ENCODE measurements at places on chromosomes 2 and 18.

- DNase-seq, result no peak
These were observed 116.9 kb downstream of the C1D start for GRCh38 chr2:67945940-67946339.

DNA sequence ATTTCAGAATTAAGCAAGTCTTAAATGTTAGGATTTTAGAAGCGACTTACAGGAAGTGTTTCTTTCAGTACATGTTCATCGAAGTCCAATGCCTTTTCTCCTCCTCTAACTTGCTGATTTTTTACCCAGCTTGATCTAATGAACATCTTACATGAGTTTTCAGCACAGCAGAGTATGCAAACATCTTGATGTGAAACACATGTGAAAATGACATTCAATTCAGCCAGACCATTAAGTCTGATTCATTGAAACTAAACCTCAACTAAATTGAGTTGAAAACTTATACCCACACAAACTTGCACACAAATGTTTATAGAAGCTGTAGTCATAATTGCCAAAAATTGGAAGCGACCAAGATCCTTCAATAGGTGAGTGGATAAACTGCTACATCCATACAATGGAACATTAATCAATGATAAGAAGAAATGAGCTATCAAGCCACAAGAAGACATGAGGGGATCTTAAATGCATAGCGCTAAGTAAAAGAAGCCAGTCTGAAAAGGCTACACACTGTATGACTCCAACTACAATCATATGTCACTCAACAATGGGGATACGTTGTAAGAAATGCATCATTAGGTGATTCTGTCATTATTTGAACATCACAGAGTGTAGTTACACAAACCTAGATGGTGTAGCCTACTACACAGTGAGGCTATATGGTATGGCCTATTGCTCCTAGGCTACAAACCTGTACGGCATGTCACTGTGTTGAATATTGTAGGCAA is 18.5 kb downstream of the PSTPIP2 start:
- DNase-seq, result no peak

GRCh38 chr2:163987175-163987940 is 251.6 kb upstream of the FIGN start:
- DNase-seq, result no peak

DNA sequence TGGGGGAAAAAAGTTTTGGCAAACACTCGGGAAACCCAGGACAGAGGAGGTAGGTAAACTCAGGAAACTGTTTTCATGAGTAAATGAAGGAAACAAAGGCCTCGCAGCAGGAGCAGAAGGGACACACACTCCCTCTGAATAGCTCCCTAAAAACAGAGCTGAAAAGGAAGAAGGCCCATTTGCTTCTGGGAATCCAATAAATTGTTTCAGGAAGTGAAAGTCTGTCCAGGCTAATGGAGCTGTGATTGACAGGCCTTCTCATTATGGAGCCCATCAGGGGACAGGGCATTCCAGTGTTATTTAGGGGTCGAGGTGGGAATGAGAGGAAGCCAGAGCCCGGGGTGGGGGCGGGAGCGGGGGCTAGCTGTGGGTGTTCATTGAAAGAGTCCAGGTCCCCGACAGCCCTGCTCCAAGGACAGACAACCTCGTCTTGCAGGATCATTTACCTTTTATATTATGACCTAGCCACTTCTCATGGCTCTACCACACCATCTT is 81.2 kb downstream of the GBX2 start:
- no peak for DNase-seq

DNA sequence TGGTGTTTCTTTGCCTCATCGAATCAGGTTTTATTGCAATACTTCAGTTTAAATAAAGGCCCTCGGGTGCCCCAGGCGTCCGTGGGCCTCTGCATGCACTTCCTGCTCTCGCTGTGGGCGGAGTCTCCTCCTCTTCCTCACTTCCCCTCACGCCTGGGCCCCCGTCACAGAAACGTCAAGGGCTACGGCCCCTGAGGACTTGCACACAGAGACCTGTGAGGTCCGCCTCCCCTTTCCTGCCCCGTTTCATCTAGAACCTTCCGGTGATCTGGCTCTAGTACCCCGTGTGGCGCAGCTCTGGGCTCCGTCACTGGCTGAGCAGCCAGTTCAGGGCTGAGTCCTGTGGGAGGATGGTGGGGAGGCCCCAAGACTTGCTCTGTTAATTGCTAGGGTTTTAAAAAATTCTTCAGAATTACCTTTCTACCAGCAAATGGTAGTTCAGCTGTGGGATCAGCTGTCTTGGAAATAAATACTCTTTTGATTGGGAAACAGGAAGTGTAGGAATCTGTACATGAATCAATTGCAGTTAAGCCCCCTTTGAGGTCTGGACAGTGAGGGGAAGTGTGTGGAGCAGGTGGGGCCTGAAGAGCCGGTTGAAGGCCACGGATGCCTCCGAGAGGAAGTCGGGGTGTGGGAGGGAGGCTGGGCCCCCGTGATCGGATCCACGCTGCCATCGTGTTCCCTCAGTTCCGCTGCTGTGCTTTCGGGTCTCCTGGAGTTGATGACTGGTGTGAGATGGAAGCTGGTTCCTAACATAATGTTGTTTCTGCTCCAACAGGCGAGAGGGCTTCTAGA is 10.2 kb downstream of the NFATC1 start:
- peak; percentile 86 for DNase-seq

GRCh38 chr18:76075777-76076176 is 419.3 kb downstream of the ZNF516 start:
- no peak for DNase-seq

DNA sequence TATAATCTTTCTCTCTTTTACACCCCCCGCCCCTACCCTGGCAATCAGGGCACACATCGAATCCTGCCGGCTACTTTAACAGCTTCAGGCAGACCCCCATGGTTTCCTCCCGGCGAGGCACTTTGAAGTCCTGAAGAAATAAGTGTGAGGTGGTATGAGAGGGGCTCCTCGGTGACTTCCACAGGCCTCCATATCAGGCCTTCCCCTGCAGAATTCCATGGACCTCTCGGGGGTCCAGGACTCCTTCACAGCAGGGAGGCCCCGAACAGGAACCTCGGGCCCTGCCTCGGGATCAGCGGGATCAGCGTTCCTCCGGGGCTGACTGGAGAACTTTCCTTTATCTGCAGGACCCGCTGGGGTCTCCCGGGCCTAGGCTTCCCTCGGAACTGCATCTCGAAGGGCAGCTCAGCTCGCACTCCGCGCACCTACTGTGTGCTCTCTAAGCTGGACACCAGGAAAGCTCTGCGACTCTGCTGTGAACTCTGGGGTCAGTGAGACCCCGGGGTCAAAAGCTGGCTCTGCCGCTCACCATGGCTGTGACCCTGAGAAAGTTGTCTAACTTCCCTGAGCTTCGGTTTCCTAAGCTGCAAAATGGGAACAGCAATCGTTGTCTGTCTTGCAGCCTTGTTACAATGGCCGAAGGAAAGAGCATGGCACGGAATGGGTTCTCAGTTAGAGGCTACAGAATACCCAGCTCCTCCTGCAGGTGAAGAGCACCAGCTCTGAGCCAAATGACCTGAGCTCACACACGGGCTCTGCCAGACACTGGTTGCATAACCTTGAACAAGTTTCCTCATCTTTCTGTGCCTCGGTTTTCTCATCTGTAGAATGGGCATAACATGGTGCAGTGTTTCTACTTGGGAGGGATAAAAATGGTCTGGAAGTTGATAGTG is 97.4 kb upstream of the ID2 start:
- no peak for DNase-seq

GRCh38 chr18:31819106-31819924 is 58.6 kb upstream of the SLC25A52 start:
- DNase-seq, result peak; percentile 79

DNA sequence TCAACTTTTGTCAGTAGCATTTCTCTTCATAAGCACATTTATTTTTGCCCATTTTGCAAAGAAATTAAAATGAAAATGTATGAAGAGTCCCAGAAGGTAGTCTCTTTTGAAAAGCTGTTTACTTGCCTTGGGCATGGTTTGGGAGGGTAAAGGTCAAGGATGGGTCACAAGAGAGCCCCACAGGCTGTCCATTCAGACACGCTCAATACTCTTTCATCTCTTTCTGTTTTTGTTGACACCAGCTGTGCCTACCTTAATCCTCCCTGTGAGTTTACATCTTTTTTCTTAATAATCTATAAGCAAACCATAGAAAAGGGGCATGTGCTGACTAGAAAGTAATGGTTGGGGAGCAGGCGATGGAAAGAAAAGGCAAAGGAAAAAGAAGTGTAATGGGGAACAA is 49.6 kb upstream of the KLF7 start:
- no peak for DNase-seq

GRCh38 chr18:46899274-46899948 is 17.9 kb downstream of the PIAS2 start:
- DNase-seq, result no peak

- no peak for DNase-seq
These were observed 4.1 kb upstream of the SERPINB8 start for GRCh38 chr18:63965716-63966330.

DNA sequence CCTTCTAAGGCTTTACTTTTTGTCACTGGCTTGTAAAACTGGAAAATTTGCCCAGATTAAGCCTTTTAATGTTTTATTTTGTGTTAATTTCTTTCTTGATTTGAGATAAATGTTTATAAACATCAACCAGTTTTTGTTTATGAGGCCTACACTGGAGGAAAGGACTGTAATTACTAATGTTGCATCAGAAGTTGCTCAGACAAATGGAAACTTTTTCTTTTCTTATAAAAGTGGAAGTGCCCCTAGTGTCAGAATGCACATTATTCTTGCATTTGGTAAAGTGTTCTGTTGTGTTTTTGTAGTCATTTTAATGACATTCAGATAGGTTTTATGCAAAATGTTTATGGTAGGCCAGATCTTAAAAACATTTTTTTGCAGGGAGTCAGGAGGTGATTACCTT is 25.3 kb downstream of the LCLAT1 start:
- peak; percentile 67 for DNase-seq

DNA sequence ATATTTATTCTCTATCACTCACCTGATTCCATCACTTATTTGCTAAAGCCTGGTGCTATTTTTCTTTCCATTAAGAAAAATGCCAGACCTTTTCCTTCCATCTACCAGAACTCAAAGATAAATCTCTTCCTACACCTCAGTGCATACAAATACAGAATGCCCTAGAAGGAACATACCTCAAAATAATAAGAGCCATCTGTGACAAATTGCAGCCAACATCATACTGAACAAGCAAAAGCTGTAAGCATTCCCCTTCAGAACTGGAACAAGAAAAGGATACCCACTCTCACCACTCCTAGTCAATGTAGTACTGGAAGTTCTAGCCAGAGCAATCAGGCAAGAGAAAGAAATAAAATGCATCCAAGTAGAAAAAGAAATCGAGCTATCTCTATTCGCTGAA is 315.9 kb upstream of the UBE2E3 start:
- DNase-seq, result no peak

DNA sequence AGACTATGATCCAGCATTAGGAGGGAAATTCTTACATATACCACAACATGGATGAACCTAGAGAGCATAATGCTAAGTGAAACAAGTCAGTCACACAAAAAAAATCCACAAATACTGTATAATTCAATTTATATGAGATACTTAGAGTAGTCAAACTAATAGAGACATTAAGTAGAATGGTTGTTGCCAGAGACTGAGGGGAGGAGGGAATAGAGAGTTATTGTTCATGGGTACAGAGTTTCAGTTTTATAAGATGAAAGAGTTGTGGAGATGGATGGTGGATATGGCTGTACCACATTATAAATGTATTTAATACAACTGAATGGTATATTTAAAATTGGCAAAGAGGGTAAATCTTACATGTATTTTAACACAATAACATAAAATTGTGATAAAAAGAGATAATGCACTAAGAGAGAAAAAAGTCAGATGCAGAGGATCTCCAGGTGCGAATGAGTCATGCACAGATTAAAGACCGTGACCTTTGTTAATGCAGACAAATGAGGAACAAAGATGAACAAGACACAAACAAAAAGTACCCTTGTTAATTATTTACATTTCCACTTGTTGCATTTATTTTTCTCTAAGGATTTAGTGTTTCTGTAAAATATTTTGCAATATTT is 541.7 kb upstream of the MEX3C start:
- DNase-seq, result no peak

- no peak for DNase-seq
These were observed 183.4 kb upstream of the SETBP1 start for GRCh38 chr18:44497311-44497710.

- no peak for DNase-seq
These were observed 151.9 kb downstream of the EPHA4 start for GRCh38 chr2:221420245-221420644.

DNA sequence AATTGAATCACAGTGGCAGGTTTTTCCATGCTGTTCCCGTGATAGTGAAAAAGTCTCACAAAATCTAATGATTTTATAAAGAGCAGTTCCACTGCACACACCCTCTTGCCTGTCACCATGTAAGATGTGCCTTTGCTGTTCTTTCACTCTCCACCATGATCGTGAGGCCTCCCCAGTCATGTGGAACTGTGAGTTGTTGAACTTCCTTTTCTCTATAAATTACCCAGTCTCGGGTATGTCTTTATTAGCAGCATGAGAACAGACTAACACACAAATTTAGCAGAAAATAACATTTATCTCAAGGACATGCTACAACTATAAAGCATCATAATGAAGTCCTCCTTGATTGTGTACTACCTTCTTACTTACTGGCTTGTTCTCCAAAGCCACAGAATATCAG is 1526.0 kb downstream of the LRP1B start:
- no peak for DNase-seq

- no peak for DNase-seq
These were observed 208.1 kb downstream of the ASB1 start for GRCh38 chr2:238634701-238635357.

- no peak for DNase-seq
These were observed 41.5 kb downstream of the RNF144A start for GRCh38 chr2:6958616-6959235.

DNA sequence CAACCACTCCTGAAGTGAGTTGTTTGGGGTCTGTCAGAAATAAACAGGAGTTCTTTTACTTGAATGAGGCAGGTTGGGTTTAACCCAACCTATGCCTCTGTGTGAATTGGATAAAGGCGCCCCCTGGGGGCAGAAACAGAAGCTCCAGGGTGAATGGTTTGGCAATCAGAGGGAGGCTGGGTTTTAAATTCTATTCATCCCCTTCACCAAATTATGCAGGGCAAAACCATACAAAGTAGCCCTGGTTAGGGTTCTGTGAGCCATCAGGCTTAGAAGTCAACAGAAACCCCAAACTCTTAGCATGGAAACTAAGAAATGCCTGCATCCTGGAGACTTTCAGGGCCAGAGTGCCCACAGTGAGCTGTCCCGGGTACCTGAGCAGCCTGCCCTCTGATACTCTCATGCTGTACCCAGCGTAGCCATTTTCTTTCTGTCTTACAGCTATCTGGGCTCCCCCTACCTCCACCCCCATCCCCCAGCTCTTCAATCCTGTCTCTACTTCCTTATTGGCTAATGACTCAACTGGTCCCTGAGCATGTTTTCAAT is 241.5 kb downstream of the ICOS start:
- DNase-seq, result peak; percentile 22

DNA sequence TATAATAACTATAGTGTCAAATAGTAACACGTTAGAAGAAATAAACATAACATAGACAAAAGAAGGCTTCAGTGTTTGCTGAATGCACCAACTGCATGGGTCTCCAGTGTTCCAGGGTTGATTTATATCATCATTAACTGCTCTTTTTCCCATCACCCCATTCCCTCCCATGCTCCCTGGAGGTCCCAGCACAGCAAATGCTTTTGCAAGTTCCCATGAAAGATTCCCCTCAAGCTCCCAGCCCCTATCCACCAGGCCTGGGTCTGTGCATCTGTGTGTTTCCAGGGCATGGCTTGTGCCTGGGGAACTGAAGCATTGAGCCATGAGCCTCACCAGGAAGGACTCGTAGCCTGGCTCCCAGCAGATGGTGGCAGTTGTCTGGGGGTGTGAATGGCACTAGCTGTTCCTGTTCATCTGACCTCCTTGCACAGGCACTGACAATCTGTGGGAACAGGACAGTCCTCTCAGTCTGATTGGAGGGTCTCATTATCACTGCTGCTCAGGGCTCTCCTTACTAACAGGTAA is 164.6 kb upstream of the RMP24 start:
- no peak for DNase-seq
